ENCODE measurements at places on chromosomes 12 and 14. TPM values are rescaled to one million over a fixed set of nuclear protein-coding genes. Genes with fewer than 3 reads are reported as not detected.
A peak's percentile ranks its signal among the peaks of the same experiment; 100 is the strongest.

DNA sequence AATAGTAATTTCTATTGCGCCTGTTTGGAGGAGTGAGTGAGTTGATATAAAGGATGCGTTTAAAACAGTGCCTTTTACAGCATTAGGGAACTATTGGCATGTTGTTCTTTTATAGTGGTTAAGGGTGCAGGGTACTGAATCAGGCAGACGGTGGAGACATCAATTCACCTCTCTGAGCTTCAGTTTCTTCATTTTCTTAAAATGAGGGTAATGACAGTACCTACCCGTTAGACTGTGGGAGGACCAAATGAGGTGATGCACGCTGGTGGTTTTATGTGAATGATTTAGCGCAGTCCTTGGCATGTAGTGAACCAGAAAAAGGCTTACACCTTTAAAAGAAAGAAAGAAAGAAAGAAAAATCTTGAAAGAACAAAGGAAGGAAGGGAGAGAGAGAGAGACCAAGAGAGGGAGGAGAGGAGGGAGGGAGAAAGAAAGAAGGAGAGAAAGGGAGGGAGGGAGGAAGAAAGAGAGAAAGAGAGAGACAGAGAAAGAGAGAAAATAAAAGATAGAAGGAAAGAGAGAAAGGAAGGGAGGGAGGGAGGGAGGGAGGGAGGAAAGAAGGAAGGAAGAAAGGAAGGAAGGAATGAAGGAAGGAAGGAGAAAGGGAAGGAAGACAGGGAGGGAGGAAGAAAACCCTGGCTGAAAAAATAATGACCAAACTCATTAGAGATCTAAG, 22.2 kb upstream of the CCND2 start:
- no peak overlapping the region for H3K4me3 ChIP-seq
- H3K4me1 ChIP-seq = no peaks in the 10 kb centered on the region
- H3K36me3 ChIP-seq = no peaks in the 10 kb centered on the region
- no peaks in the 10 kb centered on the region for H3K27me3 ChIP-seq

The HCAR3 gene
- total RNA-seq = 0.56 TPM

GRCh38 chr14:89912221-89912620, 42.3 kb downstream of the EFCAB11 start:
- H3K4me3 ChIP-seq = no peak overlapping the region
- no peak for DNase-seq
- no peaks in the 10 kb centered on the region for H3K27me3 ChIP-seq
- no peaks in the 10 kb centered on the region for H3K36me3 ChIP-seq
- H3K4me1 ChIP-seq = peaks cover 12% of the 10 kb centered on the region

The CBX5 gene
- total RNA-seq = 49.3 TPM

GRCh38 chr12:46965137-46965536, 114.3 kb upstream of the PCED1B start:
- no peak overlapping the region for H3K4me3 ChIP-seq
- no peak for DNase-seq
- no peaks in the 10 kb centered on the region for H3K4me1 ChIP-seq
- H3K27ac ChIP-seq = no peak overlapping the region
- H3K27me3 ChIP-seq = no peaks in the 10 kb centered on the region

- no peaks in the 10 kb centered on the region for H3K36me3 ChIP-seq
- no peak overlapping the region for H3K27ac ChIP-seq
- no peak for DNase-seq
- H3K4me3 ChIP-seq = no peak overlapping the region
- no peaks in the 10 kb centered on the region for H3K4me1 ChIP-seq
- H3K27me3 ChIP-seq = no peaks in the 10 kb centered on the region
Observed at GRCh38 chr14:32906672-32907071, 32.0 kb upstream of the NPAS3 start.

The KRT1 gene
- 1.2 TPM for total RNA-seq

DNA sequence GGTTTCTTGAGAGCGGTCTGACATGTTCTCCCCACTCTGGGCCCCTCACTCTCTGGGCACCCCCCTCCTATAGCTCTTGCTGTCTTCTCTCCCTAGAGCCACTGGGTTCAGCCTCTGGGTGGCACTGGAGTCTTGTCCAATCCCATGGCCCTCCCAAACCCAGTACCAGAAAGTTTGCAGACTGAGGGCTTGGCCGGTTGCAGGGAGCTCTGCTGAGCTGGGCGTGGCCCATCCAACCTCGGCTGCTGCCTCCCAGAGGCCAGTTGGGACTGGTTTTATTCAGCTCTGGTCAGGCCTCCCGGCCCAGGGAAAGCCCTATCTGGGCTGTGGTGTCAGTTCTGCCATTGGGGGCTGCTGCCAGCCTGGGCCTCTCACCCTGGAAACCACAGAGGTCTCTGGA, 37.9 kb downstream of the ISCA2 start:
- no peaks in the 10 kb centered on the region for H3K27me3 ChIP-seq
- no peak overlapping the region for H3K4me3 ChIP-seq
- no peaks in the 10 kb centered on the region for H3K36me3 ChIP-seq
- H3K4me1 ChIP-seq = no peaks in the 10 kb centered on the region
- DNase-seq = peak; percentile 45

The HOXC11 gene
- not detected for total RNA-seq

DNA sequence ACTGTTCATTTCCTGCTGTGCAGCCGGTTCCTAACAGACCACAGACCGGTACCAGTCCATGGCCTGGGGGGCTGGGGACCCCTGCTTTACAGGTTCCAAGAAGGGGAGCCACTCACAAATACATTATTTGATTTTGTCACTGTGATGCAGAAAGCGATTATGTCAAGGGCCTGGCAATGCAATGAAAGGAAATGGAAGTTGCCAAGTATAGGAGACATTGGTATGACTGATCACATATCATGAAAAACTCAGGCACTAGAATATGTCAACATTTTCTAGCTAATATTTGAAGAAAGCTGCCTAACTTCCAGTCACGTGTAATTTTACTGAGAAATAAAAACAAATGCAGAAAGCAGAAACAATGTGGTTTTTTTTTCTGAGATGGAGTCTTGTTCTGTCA, 68.9 kb upstream of the USP44 start:
- no peak for DNase-seq
- no peaks in the 10 kb centered on the region for H3K27me3 ChIP-seq
- H3K36me3 ChIP-seq = no peaks in the 10 kb centered on the region
- peaks cover 4% of the 10 kb centered on the region for H3K4me1 ChIP-seq
- H3K4me3 ChIP-seq = no peak overlapping the region

The ARHGAP9 gene
- 6.5 TPM for total RNA-seq

DNA sequence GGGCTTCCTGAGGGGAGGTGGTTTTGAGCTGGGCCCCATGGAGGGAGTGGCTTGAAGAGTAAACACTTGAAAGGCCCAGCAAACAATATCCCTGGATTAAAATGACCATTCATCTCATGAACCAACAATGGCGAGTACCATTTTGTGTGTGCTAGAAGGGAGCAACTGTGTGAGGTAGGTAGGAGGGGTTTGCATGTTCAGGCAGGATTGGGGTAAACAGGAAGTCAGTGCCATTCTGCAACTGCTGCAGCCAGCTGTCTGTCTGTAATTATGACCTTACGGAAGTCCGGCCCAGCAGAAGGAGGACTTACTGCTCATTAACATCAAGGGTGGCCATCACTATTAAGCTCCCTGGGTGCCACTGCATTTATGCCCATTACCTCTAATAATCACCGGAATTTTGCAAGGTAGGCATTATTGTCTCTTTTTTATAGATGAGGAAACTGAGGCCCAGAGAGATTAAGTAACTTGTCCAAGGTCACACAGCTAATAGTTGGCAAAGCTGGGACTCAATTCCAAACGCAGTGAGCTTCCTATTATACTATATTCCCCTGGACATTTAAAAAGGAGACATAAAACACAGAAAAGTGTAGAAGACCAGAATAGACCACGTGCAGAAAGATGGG, 16.6 kb upstream of the IFI27L2 start:
- no peak overlapping the region for H3K27ac ChIP-seq
- no peaks in the 10 kb centered on the region for H3K27me3 ChIP-seq
- no peaks in the 10 kb centered on the region for H3K4me1 ChIP-seq
- no peak overlapping the region for H3K4me3 ChIP-seq
- no peak for DNase-seq

DNA sequence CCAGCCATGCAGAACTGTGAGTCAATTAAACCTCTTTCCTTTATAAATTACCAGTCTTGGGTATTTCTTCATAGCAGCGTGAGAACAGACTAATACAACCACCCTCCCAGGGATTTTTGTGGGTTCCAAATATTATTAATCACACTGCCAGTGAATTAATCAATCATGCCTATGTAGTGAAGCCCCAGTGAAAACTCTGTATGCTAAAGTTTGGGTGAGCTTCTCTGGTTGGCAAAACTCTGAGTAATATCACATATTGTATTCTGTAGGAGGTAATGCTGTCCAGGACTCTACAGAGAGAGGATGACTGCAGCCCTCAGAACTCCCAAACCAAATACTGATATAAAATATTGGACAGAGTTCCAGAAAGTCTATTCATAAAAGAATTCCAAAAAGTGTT, 216.9 kb downstream of the RPAP3 start:
- H3K27ac ChIP-seq = no peak overlapping the region
- no peak for DNase-seq
- no peaks in the 10 kb centered on the region for H3K4me1 ChIP-seq
- H3K27me3 ChIP-seq = no peaks in the 10 kb centered on the region

The TMEM132D gene
- total RNA-seq = 0.32 TPM

GRCh38 chr12:96208801-96209549, 14.8 kb downstream of the ELK3 start:
- no peak for DNase-seq
- H3K27ac ChIP-seq = no peak overlapping the region
- H3K4me3 ChIP-seq = no peak overlapping the region
- H3K27me3 ChIP-seq = no peaks in the 10 kb centered on the region
- no peaks in the 10 kb centered on the region for H3K4me1 ChIP-seq

DNA sequence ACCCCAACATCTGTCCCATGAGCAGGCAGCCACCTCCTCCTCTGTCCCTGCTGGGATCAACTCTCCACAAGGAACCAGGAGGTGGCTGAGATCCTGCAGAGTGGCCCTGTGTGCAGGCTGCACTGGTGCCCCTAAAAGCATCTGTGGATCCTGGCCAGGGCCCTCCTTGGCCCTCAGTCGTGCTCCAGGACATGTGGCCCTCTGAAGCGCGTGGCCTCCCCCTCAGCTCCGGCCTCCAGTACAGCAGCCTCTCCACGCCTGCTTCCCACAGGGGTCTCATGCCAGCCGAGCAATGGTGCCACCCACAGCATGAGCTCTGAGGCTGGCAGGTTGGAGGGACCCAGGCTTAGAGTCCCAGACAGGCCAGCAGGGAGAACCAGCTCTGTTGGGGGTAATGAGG, 77.4 kb upstream of the NOS1 start:
- no peak for DNase-seq
- H3K4me3 ChIP-seq = no peak overlapping the region
- H3K27ac ChIP-seq = no peak overlapping the region
- H3K36me3 ChIP-seq = no peaks in the 10 kb centered on the region

The HOXC12 gene
- not detected for total RNA-seq

DNA sequence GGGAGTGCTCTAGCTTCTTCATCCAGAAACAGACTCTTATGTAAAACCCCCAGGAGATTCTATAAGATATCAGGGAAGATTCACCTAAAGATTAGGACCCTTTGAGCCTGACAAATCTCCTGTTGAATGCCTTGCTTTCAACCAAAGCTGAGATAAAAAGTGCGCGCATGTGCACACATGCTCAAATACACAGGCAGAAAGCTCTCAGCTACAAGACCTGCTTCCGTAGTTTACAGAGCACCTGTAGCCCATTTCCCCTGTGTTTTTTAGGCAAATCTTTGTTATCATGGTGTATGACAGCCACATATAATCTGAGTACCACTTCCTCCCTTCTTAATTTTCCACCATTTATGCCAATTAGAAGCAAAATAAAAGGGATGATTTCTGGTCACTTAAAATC, 866.9 kb downstream of the NRXN3 start:
- no peak overlapping the region for H3K27ac ChIP-seq
- no peaks in the 10 kb centered on the region for H3K4me1 ChIP-seq
- H3K27me3 ChIP-seq = no peaks in the 10 kb centered on the region
- H3K36me3 ChIP-seq = no peaks in the 10 kb centered on the region
- H3K4me3 ChIP-seq = no peak overlapping the region

GRCh38 chr12:263574-263973, 938 bp upstream of the SLC6A13 start:
- no peaks in the 10 kb centered on the region for H3K27me3 ChIP-seq
- no peak for DNase-seq
- no peaks in the 10 kb centered on the region for H3K36me3 ChIP-seq
- no peak overlapping the region for H3K4me3 ChIP-seq

DNA sequence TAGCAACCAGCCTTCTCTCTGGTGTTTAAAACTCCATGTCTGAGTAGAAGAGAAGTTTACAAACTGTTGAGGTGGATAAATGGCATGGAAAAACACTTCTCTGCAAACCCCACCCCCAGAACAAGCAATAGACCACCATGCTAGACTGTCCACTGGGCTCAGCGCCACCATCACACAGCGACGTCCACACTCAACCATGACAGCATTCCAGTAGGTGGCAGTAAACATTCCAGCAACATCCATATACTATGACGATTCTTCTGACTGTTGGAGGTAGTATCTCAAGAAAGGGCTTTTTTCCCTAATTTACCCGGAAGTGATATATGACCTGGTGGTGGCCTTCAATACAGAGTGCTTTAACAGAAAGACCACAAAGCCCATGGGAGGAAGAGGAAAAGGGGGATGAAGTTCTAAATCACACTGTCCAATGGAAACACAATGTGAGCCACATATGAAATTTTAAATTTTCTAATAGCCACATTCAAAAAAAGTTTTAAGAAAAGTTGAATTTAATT, 152.2 kb downstream of the SLC15A4 start:
- H3K4me3 ChIP-seq = no peak overlapping the region
- no peaks in the 10 kb centered on the region for H3K4me1 ChIP-seq
- no peaks in the 10 kb centered on the region for H3K36me3 ChIP-seq
- no peak for DNase-seq
- no peak overlapping the region for H3K27ac ChIP-seq

DNA sequence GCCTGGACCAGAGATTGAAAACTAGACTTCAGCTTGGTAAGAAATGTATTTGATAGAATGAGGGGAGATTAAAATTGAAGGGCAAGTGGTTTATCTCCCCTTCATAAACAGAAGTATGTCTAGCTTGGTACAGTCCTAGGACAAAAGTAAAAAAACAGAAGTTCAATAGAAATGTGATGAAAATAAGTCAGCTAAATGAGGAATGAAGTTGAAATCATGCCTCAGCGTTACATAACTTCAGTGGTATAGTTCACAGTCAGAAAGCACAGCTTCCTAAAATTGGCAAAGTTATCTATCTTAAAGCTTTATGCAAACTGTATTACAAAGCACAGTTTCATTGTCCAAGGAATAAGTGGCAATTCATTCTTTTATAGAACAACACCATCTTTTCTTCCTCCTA, 90.2 kb upstream of the SYT10 start:
- H3K27me3 ChIP-seq = no peaks in the 10 kb centered on the region
- no peak overlapping the region for H3K27ac ChIP-seq
- no peak for DNase-seq
- H3K36me3 ChIP-seq = no peaks in the 10 kb centered on the region
- no peaks in the 10 kb centered on the region for H3K4me1 ChIP-seq

The GPHB5 gene
- not detected for total RNA-seq

The C12orf56 gene
- total RNA-seq = 0.77 TPM

GRCh38 chr12:14058717-14059116, 77.3 kb upstream of the GRIN2B start:
- H3K27ac ChIP-seq = no peak overlapping the region
- no peaks in the 10 kb centered on the region for H3K4me1 ChIP-seq
- H3K27me3 ChIP-seq = no peaks in the 10 kb centered on the region
- DNase-seq = no peak
- no peak overlapping the region for H3K4me3 ChIP-seq

- no peaks in the 10 kb centered on the region for H3K4me1 ChIP-seq
- H3K27me3 ChIP-seq = no peaks in the 10 kb centered on the region
Observed at GRCh38 chr14:75837151-75837787, 144.5 kb downstream of the TGFB3 start.

The REP15 gene
- total RNA-seq = 33.4 TPM

- no peak overlapping the region for H3K4me3 ChIP-seq
- H3K27me3 ChIP-seq = no peaks in the 10 kb centered on the region
- H3K4me1 ChIP-seq = no peaks in the 10 kb centered on the region
- DNase-seq = no peak
- no peak overlapping the region for H3K27ac ChIP-seq
- H3K36me3 ChIP-seq = no peaks in the 10 kb centered on the region
Observed at GRCh38 chr12:82817368-82817767, 130.7 kb downstream of the TMTC2 start.

The ITGB7 gene
- total RNA-seq = 8.8 TPM

Data from colonic mucosa (tissue), 4 donors.